Activated T-cell treated with anti-CD3 and anti-CD28 coated beads, Interleukin-2, amount 50 U/mL, for 24 hours (primary cell): ENCODE measurements at places on chromosomes 7 and 10.

DNA sequence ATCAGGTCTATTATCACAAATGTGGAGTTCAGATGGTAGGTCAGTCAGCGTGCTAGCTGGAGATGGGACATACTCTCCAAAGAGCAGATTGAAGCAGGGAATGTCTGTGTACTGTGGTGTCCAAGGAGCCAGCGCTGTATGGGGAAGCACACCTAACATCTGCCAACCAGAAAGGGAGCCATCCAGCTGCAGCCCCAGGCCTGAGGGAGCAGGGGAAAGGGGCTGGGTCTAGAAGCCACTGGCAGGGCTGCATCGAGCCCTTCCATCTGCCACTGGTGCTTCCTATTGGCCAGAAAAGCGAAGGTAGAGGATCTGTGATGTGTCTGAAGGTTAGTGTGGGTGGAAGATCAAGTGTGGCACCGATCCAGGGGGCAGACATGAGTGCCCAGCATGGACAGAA lies 8.0 kb upstream of the RAMP3 start:
- DNase-seq = no peak

- DNase-seq = no peak
Measured at GRCh38 chr10:24041034-24041433, 167.9 kb upstream of the KIAA1217 start.

- no peak for DNase-seq
Measured at GRCh38 chr7:54888734-54889082, 129.7 kb upstream of the SEC61G start.

DNA sequence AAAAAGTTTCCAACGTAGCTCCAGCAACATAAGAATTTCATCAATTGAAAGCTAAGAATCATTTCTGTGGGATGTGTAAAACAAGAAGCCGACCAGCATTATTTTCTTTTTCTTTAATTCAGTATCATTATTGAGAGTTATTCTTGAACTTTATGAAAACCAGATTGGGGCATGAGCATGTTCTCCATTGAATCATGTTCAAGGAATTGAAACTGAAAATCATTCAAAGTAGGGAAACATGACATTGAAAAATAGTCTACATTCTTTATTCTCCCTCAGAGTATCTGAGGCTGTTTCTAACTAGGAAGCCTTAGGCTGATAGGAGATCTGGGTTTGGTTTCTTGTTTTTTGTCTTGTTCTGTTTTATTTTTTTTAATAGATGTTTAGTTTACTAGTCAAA lies 253.7 kb downstream of the DYNC1I1 start:
- DNase-seq = no peak

DNA sequence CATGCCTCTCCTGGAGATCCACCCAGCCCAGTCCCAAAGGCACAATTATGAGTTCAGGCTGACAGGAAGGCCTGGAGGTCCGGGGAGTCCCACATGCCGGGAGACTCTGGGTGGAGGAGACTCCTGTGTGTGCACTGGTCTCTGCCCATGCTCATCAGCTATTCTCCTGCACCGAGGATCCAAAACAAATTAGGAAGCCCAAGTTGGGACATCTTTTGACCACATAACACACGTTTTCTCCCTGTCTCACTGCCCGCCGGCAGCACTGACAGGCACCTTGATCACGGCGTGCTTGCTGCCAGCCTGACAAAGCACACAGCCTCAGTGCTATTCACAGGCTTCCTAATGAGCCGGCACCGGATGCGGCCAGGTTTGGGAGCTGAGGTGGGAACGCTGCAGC lies 412.7 kb downstream of the PTPRN2 start:
- no peak for DNase-seq

- DNase-seq = no peak
Measured at GRCh38 chr10:89262086-89263051, 10.8 kb upstream of the LIPA start.
